ENCODE measurements at places on chromosomes 2 and 18. TPM values are rescaled to one million over a fixed set of nuclear protein-coding genes. Genes with fewer than 3 reads are reported as not detected.

DNA sequence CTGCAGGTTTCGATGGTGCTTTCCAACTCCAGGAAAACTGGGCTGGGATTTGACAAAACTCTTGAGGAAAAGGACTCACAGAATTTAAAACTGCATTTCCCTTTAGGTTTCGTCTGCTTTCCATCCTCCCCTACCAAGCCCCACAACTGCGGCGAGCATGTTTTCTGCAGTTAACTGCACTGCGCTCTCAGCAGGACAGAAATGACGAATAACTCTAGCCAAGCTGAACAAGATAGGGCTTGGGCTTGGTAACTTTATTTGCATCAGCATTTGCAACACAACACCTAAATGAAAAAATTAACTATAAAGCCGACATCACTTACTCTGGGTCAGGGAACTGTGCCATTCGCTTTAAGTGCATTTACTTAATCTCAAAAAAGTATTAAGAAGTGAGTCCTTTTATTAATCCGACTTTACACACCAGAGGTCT lies 669 bp upstream of the PIKFYVE start:
- H3K4me3 ChIP-seq = peak overlapping the region; percentile 96
- no peaks in the 10 kb centered on the region for H3K36me3 ChIP-seq
- H3K4me1 ChIP-seq = peaks cover 24% of the 10 kb centered on the region
- H3K27me3 ChIP-seq = no peaks in the 10 kb centered on the region
- no peak for DNase-seq

DNA sequence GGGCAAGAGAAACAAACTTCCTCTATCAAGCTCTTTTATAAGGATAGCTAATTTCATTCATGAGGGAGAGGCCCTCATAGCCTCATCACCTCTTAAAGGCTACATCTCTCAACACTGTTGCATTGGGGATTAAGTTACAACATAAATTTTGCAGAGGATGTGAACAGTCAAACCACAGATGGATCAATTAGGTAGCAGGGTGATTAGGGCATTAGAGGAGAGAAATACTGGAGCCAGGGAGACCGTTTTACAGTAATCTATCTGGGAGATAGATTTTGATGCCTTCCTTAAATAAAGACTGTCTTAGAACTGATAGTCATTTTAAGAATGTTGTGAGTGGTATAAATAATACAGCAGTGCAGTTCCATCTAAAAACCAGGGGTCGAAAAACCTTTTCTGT lies 258.9 kb downstream of the DCC start:
- no peak overlapping the region for H3K4me3 ChIP-seq
- DNase-seq = no peak
- H3K36me3 ChIP-seq = no peaks in the 10 kb centered on the region
- H3K27me3 ChIP-seq = no peaks in the 10 kb centered on the region

DNA sequence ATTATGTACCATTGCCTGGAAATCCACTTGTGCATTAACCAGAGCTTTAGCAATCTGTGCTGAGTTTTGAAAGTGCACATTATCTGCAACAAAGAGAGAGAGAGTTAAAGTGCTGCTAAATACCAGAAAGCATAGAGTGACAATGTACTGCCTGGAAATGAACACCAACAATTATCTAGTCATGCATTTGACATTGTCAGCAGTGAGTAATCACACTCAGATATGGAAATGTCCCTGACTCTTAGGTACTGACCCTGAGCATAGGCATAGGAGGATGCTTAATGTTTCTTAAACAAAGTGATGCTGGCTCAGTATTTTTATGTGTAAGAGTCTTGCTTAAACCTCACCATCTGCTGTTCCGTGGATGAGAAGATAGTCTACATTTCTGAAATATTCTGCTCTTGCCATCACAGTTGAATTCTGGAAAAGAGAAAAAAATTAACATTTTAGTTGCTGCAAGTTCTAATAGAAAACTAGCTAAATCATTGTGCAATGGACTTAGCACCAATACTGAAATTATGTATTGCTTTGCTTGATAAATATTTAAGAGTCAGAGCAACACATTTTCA lies 20.8 kb upstream of the GCG start:
- H3K4me3 ChIP-seq = no peak overlapping the region
- no peaks in the 10 kb centered on the region for H3K27me3 ChIP-seq
- DNase-seq = no peak
- H3K36me3 ChIP-seq = no peaks in the 10 kb centered on the region

Gene SPDYA
- total RNA-seq = 3.0 TPM

DNA sequence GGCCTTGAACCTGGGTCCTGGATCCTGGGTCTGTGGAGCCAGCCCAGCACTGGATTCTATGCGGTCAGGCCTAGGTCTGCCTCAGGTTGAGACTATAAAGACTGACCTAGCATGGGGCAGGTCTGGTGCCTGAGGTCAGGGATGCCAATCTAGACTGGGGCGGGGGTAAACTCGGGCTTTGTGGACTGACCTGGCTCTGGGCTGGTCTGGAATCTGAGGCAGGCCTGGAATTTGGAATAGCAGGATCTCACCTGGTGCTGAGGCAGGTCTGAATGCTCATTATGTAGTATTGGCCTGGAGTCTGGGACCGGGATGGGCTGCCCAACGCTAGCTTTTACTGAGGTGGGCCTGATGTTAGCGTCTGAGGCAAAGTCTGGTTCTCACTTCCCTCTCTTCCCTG lies 256.0 kb downstream of the KIAA1328 start:
- no peaks in the 10 kb centered on the region for H3K36me3 ChIP-seq
- no peak overlapping the region for H3K4me3 ChIP-seq
- no peak for DNase-seq

- H3K27ac ChIP-seq = no peak overlapping the region
- H3K36me3 ChIP-seq = peaks cover 30% of the 10 kb centered on the region
These were observed 132.2 kb upstream of the RASGRP3 start for GRCh38 chr2:33344230-33344629.

- DNase-seq = no peak
- no peak overlapping the region for H3K27ac ChIP-seq
- H3K27me3 ChIP-seq = no peaks in the 10 kb centered on the region
- no peak overlapping the region for H3K4me3 ChIP-seq
These were observed 2.5 kb upstream of the KYNU start for GRCh38 chr2:142875010-142875409.

Measured in thoracic aorta (tissue), 2 donors.